ENCODE measurements at places on chromosomes 5 and 9. TPM values are rescaled to one million over a fixed set of nuclear protein-coding genes. Genes with fewer than 3 reads are reported as not detected.

The DMRT3 gene
- not detected for total RNA-seq

GRCh38 chr9:138065287-138065686, 187.7 kb downstream of the CACNA1B start:
- no peak overlapping the region for H3K4me3 ChIP-seq
- no peaks in the 10 kb centered on the region for H3K4me1 ChIP-seq
- no peak overlapping the region for H3K27ac ChIP-seq
- DNase-seq = no peak
- no peaks in the 10 kb centered on the region for H3K36me3 ChIP-seq
- no peaks in the 10 kb centered on the region for H3K27me3 ChIP-seq

DNA sequence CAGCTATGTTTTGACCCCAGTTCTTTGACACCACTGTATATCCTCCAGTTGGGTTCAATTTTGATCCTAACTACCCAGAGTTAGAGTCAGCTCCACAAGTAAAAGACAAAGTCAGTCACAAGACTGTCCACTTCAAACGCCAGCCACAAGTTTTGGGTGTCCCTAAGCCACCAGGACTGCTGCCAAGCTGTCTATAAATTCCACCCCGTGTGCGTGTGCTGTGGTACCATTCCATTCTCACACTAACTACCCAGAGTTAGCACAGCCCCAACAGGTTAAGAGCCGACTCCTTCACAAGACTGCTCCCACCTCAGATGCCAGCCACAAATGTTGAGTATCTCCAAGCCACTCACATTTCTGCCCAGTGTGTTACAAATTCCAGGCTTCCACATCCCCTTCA, 56.7 kb downstream of the APC start:
- no peak overlapping the region for H3K4me3 ChIP-seq
- H3K27ac ChIP-seq = no peak overlapping the region
- no peaks in the 10 kb centered on the region for H3K4me1 ChIP-seq
- no peak for DNase-seq
- peaks cover 25% of the 10 kb centered on the region for H3K36me3 ChIP-seq

DNA sequence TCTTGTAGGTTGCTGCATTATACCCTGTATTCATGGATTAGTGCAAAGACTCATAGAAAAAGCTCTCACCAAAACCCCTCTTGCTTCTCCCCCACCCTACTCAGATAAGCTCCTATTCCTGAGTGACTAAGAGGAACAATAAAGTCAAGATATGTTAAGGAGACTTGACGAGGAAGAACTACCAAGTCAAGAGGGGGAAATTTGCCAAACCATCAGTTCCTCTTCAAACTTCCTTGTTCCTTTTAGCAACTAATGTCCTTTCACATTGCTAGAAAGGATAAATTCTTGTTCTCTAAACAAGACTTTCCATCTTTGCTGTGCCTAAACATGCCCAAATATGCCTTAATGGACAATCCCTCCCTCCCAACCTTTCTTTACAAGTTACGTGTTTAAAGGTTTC, 27.0 kb downstream of the CNOT8 start:
- no peak overlapping the region for H3K27ac ChIP-seq
- H3K27me3 ChIP-seq = no peaks in the 10 kb centered on the region
- H3K36me3 ChIP-seq = peaks cover 34% of the 10 kb centered on the region
- no peak for DNase-seq

The GADD45G gene
- total RNA-seq = 34.6 TPM

- H3K4me3 ChIP-seq = no peak overlapping the region
- DNase-seq = no peak
- H3K36me3 ChIP-seq = no peaks in the 10 kb centered on the region
Observed at GRCh38 chr9:112780450-112781036, 30.0 kb downstream of the SNX30 start.

GRCh38 chr5:132065351-132065937, 5.0 kb downstream of the IL3 start:
- peak; percentile 74 for DNase-seq
- no peak overlapping the region for H3K4me3 ChIP-seq
- H3K27ac ChIP-seq = no peak overlapping the region
- H3K27me3 ChIP-seq = no peaks in the 10 kb centered on the region
- H3K4me1 ChIP-seq = no peaks in the 10 kb centered on the region

GRCh38 chr5:165508286-165508685, 2002.9 kb downstream of the MAT2B start:
- H3K27me3 ChIP-seq = no peaks in the 10 kb centered on the region
- no peak overlapping the region for H3K4me3 ChIP-seq
- no peaks in the 10 kb centered on the region for H3K36me3 ChIP-seq
- DNase-seq = no peak

DNA sequence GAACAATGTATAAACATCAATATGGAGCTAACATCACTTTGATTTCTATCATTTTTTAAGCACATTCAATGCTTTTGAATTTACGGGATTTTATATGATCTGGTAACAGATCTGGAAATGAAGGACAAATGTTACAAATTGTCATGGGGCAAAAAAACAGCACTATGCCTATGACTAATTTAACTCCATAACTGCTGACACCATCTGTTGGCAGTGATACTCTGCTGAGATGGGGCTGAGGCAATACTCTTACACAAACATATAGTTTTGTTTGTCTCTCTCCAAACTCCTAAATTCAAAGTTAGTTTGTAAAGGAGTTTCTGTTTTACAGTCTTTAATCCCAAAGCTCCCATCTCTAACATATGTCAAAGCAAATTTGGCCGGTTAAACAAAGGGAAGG, 132.5 kb upstream of the FER start:
- H3K27me3 ChIP-seq = no peaks in the 10 kb centered on the region
- no peak overlapping the region for H3K4me3 ChIP-seq
- H3K4me1 ChIP-seq = no peaks in the 10 kb centered on the region
- DNase-seq = no peak

GRCh38 chr5:14302330-14302729, 159.2 kb downstream of the TRIO start:
- DNase-seq = no peak
- peaks cover 7% of the 10 kb centered on the region for H3K36me3 ChIP-seq
- H3K27me3 ChIP-seq = no peaks in the 10 kb centered on the region

DNA sequence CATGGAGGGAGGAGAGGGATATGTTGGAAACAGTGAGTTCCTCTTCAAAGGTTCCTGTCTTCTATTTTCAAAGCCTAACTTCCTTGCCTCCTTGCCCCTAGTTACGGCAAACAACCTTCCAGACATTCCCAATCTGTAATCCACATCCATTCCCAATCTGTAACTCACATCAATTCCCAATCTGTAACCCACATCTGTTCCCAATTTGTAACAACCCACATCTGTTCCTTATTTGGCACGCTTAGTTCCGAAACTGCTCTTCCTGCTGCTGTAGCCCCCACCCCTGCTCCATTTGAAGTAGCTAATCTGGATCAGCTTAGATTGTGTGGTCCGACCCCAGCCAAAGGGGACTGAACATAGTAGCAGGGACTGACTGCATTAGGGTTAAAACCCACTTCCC, 23.9 kb upstream of the IDNK start:
- no peaks in the 10 kb centered on the region for H3K36me3 ChIP-seq
- H3K4me3 ChIP-seq = no peak overlapping the region
- no peaks in the 10 kb centered on the region for H3K27me3 ChIP-seq
- no peaks in the 10 kb centered on the region for H3K4me1 ChIP-seq
- no peak for DNase-seq

Data from cardiac muscle cell (in vitro differentiated cells and primary cell).